ENCODE measurements at places on chromosomes 1 and 21. TPM values are rescaled to one million over a fixed set of nuclear protein-coding genes. Genes with fewer than 3 reads are reported as not detected.

- DNase-seq = peak; percentile 35
Observed at GRCh38 chr1:23555270-23555985, 3.9 kb downstream of the ID3 start.

DNA sequence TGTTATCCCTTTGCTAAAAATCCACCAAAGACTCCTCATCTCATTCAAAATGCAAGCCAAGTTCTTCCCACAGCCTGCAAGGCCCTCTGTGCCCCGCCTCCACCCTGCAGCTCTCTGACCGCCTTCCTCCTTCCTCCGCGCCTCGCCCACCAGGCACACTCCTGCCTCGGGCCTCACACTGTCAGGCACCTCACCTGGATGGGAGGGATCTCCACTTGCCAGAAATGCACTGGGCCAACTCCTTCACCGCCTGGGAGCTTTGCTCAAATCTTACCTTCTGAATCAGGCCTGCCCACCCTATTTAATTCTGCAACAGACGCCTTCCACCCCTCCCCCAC lies 26.2 kb downstream of the PGBD5 start:
- DNase-seq = no peak

Gene FBLIM1
- polyA plus RNA-seq = 53.3 TPM

DNA sequence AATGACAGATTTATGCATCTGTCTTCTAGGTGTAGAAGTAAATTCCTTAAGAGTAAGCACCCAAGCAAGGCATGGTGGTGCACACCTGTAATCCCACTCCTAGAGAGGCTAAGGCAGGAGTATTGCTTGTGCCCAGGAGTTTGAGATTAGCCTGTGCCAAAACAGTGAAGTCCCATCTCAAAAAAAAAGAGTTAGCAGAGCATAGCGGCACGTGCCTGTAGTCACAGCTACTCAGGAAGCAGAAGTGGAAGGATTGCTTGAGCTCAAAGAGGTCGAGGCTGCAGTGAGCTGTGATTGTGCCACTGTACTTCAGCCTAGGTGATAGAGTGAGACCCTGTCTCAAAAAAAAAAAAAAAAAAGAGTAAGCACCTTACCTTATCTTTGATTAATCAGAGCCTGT lies 15.1 kb upstream of the TIPRL start:
- DNase-seq = no peak

Gene SLC45A1
- 12.6 TPM for polyA plus RNA-seq

- peak; percentile 68 for DNase-seq
Observed at GRCh38 chr1:164740000-164740526, 181.1 kb downstream of the PBX1 start.

GRCh38 chr1:21189421-21189820 lies 12.7 kb upstream of the EIF4G3 start:
- no peak for DNase-seq

DNA sequence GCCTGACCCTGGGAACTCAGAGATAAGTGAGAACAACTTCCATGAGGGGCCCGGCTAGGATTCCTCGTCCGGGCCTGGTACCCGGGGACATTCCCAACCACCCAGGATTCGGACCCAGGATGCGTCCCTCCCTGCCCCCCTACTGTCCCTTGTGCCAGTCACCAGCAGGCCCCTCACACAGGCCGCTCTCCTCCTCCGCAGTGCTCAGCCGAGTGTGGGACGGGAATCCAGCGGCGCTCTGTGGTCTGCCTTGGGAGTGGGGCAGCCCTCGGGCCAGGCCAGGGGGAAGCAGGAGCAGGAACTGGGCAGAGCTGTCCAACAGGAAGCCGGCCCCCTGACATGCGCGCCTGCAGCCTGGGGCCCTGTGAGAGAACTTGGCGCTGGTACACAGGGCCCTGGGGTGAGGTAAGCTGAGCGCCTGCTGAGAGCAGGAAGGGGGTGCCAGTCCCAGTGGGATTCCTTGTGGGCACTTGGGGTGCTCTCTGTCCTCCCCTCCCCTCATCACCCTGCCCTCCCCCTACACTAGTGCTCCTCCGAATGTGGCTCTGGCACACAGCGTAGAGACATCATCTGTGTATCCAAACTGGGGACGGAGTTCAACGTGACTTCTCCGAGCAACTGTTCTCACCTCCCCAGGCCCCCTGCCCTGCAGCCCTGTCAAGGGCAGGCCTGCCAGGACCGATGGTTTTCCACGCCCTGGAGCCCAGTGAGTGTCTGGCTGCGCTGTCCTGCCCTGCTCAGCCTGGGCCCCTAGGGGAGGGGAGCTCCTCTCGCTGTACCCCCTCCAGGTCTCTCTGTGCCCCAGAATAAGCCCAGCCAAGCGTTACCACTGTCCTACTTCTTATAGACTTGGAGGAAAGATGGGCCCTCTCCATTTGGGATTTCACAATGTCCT lies 9.8 kb downstream of the ADAMTSL4 start:
- no peak for DNase-seq

GRCh38 chr1:233490488-233490887 lies 123.4 kb upstream of the KCNK1 start:
- peak; percentile 72 for DNase-seq

- no peak for DNase-seq
Observed at GRCh38 chr1:218478336-218478735, 133.2 kb downstream of the TGFB2 start.

Gene FCRLA
- polyA plus RNA-seq = 0.58 TPM

Gene HES3
- polyA plus RNA-seq = not detected

DNA sequence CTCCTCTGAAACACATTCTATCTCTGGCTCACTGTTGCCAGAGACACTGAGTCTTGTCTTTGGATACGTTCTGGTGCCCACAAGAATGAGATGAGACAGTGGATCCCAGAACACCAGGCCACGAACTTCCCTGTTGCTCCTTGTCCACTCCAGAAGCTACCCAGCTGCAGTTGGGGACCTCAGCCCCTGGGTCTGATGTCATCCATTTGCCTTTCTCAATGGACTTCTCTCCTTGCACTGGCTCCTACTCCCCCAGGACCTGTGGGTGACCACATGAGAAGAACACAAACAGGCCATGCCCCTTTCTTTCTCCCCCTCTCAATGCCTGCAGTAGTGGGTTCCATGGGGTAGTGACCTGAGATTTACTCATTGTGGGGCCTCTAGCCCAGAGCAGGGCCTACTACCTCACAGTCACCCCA lies 5.9 kb downstream of the NBPF1 start:
- DNase-seq = no peak

GRCh38 chr21:46219591-46220239 lies 8.9 kb downstream of the LSS start:
- DNase-seq = peak; percentile 19

GRCh38 chr1:47942240-47942629 lies 55.0 kb downstream of the TRABD2B start:
- DNase-seq = no peak

- peak; percentile 28 for DNase-seq
Observed at GRCh38 chr1:116033322-116033721, 57.0 kb downstream of the SLC22A15 start.

DNA sequence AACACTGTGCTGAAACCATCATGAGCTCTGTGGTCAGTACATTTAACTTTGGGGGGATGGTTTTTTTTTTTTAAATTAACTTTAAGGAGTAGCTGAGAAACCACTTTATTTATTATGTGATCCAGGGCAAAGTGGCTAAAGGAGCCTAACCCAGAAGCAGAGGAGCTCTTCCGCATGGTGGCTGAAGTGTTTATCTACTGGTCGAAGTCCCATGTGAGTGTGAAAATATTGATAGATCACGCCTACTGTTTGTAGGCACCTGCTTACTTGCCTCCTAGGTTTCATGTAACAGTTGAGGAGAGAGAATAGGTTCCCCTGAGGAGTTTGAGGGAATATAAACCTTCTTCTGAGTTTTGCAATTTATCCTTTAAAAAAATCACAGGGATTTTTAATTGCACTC lies 181.4 kb downstream of the ZP4 start:
- DNase-seq = no peak

All from brain (organoid and tissue), 16 donors.